ENCODE measurements at places on chromosomes 16 and 17.

GRCh38 chr16:22691335-22691734 is 122.6 kb upstream of the HS3ST2 start:
- no peak for DNase-seq

GRCh38 chr16:75576384-75576811 is 10.2 kb downstream of the GABARAPL2 start:
- DNase-seq, result peak; percentile 37

DNA sequence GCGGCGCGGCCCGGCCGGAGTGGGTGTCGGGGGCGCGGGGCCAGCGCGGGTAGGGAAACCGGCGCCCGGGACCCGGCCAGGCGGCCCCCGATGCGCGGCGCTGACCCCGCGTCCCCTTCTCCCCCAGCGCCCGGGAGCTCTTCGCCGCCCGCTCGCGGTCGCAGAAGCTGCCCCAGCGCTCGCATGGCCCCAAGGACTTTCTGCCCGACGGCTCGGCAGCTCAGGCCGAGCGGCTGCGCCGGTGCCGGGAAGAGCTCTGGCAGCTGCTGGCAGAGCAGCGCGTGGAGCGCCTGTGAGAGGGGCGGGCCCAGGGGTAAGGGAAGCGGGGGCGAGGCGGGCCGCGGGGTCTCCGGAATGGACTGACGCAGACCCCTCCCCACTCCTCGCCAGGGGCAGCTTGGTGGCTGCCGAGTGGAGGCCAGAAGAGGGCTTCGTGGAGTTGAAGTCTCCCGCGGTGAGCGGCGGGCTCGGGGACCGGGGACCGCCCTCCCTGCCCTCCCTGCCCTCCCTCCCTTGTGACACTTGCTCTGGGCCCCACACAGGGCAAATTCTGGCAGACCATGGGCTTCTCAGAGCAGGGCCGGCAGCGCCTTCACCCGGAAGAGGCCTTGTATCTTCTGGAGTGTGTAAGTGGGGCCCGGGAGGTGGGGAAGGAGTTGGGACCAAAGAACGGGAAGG is 430 bp downstream of the TSEN54 start:
- peak; percentile 51 for DNase-seq

- DNase-seq, result no peak
These were observed 65.8 kb downstream of the RGS9 start for GRCh38 chr17:65202844-65203571.

GRCh38 chr17:1324201-1324771 is 44.8 kb downstream of the TRARG1 start:
- no peak for DNase-seq

- no peak for DNase-seq
These were observed 112.0 kb upstream of the DNAH9 start for GRCh38 chr17:11486101-11486867.

DNA sequence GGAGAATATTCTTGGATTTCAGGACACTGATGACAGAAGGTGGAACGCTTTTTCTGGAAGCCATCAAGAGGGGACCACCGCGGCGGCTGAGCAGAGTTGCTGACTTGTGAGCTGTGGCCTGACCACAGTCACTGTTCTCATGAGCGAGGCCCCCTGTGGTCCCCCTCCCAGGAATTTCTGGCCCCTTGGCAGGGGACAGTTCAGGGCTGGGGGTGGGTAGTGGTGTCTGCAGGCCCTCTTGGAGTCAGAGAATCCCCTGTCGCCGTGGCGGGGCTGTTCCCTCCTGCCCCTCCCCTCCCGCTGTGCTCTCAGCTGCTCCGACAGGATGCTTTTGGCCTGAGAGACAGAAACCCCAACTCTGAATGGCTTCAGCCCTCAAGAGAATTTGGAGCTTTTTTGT is 292.0 kb downstream of the SEC14L1 start:
- DNase-seq, result no peak

GRCh38 chr17:72749119-72749572 is 343.3 kb downstream of the SLC39A11 start:
- DNase-seq, result no peak

Data from KBM-7 (cell line).